ENCODE measurements at places on chromosomes 3 and 15. TPM values are rescaled to one million over a fixed set of nuclear protein-coding genes. Genes with fewer than 3 reads are reported as not detected.
A peak's percentile ranks its signal among the peaks of the same experiment; 100 is the strongest.

- DNase-seq, result no peak
Observed at GRCh38 chr3:167929968-167930367, 165.8 kb downstream of the GOLIM4 start.

- DNase-seq, result no peak
Observed at GRCh38 chr3:55692957-55693558, 206.0 kb upstream of the WNT5A start.

GRCh38 chr15:95715906-95716656, 614.4 kb upstream of the NR2F2 start:
- no peak for DNase-seq

- no peak for DNase-seq
Observed at GRCh38 chr3:123054931-123055330, 11.9 kb upstream of the PDIA5 start.

DNA sequence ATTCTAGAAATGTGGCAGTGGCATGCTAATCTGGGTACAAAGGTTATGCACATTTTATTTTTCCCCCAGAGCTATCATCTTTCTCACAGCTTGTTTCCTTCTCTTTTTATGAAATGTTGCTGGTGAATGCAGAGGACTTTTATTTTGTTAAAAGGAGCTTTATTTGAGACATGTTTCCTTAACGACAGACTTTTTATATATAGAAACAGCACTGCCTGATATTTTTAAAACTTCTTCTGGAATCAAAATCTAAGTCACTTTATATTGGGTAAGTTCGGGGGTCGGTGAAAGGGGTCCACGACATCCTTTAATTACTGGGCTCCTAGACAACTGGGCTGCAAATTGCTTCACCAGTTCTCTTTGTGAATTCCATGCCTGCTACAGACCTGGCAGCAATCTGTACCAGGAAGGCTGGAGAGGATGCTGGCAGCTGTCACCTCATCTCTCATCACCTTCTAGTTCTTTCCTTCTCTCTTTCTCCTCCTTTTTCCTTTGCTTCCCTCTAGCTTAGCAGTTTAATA, 464.7 kb downstream of the PDCD6IP start:
- DNase-seq, result no peak

GRCh38 chr3:63349583-63350573, 71.8 kb downstream of the SYNPR start:
- DNase-seq, result peak; percentile 8

DNA sequence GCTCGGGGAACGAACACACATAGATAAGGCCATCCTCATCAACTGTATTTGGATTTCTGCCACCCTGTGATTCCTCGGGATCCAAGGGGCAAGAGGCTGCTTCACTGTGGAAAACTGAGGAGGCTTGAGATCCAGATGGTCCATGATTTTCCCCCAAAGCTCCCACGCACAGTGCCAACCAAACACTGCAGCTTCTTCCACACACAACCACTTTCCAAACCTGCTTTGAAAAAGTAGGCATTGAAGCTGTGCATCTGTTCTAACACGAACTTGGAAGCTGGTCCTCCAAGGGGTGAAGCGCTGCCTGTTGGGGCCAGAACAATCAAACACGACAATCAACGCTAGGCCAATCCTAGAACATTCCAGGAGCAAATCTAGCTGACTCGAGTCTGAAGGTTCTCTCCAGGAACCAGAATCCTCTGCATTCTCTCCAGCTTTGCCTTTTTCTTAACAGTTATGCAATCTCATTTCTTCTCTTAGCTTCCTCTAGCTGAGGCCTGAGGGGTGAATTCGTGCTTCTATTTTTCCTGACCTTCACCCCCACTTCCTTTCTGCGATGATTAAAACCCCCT, 104.4 kb downstream of the LRRK1 start:
- DNase-seq, result no peak

- DNase-seq, result no peak
Observed at GRCh38 chr15:98003996-98004395, 43.5 kb downstream of the ARRDC4 start.

The CD96 gene
- 0.07 TPM for total RNA-seq

The TMEM158 gene
- 248 TPM for total RNA-seq

Data from HT1080 (cell line).